ENCODE measurements at places on chromosomes 5 and 9.

DNA sequence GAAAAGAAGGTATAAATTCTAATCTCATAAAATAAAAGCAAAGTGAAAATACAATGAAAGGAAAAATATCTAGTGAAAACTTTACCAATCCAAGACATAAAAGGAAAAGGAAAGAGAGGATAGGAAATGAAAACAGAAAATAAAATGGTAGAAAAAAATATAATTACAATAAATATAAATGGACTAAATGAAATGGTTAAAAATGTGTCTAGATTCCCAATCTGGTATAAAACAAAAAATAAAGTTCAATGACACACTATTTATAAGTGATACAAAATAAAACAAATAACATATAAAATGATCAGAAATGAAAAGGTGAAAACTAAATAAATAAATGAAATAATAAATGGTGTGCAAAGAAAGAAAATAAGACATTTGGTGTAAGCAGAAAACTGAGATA is 516.4 kb upstream of the RORB start:
- DNase-seq, result no peak

- DNase-seq, result no peak
Observed at GRCh38 chr5:146813346-146814157, 65.0 kb downstream of the PPP2R2B start.

GRCh38 chr9:129250786-129251185 is 72.7 kb upstream of the IER5L start:
- no peak for DNase-seq

GRCh38 chr5:152072091-152072490 is 147.4 kb upstream of the GLRA1 start:
- DNase-seq, result no peak

GRCh38 chr9:89843074-89843473 is 238.3 kb downstream of the GADD45G start:
- DNase-seq, result no peak

- DNase-seq, result no peak
Observed at GRCh38 chr9:33443464-33444154, 3.8 kb downstream of the AQP3 start.

DNA sequence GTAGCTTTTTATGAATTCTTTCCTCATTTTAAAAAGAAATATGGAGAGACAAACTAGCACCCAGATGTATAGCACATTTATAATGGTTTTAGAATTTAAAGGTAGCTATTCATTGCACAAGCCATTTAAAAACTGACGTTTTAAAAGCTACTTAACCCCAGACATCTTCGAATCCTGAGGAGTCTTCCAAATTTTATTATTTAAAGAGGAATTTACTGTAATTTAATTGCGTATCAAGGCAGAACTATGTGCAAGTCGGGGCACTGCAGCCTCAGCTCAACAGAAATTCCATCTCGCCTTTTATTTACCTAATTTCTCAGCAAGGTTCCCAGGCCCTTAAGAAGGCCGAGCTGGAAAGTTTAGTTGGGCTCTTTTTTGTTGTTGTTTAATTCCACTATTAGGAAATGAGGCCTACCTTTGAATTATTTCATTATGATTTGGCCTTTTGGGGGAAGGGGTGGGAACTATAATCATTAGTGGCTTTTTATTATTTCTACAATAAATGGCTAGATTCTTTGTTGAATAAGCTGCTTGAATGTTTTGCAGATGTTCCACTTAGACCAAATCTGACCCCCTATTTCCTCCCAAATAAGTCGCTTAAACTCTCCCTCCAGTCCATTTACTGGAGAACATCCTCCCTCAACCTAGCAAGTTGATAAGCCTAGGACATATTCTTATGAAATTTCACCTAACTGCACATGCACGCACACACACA is 20.2 kb downstream of the NR2F1 start:
- DNase-seq, result no peak

GRCh38 chr5:32465076-32465475 is 20.5 kb upstream of the ZFR start:
- DNase-seq, result no peak

DNA sequence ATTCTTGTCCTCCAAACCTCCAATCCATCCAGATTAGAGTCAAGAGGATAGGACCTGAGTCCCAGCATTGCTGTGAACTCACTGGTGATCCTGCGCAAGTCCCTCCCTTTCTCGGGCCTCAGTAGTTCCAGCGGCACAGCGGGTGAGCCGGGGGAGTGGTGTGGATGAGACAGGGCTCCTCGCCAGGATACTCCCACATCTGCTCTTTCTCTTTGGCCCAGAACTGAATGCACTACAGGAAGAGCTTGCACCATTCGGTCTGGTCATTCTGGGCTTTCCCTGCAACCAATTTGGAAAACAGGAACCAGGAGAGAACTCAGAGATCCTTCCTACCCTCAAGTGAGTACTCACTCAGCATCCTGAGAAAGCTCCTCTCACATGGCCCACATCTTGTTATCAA is 6.3 kb downstream of the GPX3 start:
- no peak for DNase-seq

DNA sequence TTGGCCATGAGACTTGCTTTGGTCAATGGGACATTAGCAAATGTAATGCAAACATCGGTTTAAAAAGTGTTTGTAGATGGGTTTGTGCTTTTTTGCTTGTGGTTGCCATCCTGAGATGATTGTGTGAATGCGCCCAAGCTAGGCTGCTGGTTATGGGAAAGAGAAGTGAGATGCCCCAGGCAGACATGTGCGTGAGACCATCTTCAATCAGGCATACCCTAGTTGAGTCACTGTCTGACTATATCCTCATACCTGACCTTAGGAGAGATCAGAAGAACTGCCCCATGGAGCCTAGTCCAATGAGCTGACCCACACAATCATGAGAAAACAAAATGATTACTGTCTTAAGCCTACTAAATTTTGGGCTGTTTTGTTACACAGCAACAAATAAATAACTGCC is 36.8 kb upstream of the ZNF608 start:
- DNase-seq, result no peak

- no peak for DNase-seq
Observed at GRCh38 chr5:74587890-74588289, 52.6 kb downstream of the ENC1 start.

GRCh38 chr9:129027224-129027684 is 877 bp downstream of the SH3GLB2 start:
- no peak for DNase-seq

- DNase-seq, result peak; percentile 19
Observed at GRCh38 chr9:126719618-126720031, 85.2 kb upstream of the ZBTB43 start.

DNA sequence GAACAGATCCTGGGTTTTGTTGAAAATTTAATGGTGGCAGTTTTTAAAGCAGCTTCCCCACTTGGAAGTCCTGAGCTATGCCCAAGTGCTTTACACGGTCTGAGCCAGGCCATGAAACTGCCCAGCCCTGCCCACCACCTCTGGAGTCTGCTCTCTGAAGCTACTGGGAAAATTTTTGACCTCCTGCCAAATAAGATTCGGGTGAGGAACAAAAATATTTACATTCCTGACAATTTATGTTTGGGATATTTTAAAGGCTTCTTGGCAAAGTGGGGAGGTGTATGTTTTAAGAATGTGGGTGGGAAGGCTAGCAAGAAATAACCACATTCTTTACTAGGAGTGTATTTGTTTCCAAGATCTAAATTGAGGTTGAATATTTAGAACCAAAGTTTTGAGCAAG is 50.0 kb downstream of the HACD4 start:
- DNase-seq, result peak; percentile 83

DNA sequence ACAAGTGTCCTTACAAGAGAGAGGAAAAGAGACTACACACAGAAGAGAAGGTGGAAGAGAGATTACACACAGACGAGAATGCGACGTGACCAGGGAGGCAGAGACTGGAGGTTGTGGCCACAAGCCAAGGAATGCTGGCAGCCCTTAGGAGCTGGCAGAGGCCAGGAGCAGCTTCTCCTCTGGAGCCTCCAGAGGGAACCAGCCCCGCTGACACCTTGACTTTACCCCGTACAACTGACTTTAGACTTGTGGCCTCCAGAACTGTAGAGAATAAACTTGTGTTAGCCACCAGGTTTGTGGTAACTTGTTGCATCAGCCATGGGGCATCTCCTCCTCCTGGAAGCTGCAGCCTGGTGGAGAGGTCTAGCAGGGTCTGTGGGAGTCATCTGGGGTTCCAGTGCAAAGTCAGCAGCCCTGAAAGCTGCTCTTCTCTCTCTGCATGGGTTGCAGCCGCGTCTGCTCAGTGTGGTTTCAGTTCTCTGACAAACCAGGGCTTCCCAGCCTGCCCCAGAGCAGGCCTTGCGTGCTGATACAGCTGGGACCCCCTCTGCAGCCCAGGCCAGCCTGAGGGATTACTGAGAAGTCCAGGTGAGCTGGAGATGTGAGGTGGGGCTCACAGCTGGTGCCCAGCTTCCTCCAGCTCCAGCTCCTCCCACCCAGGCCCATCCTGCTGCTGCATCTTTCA is 30.8 kb upstream of the CNOT6 start:
- no peak for DNase-seq

DNA sequence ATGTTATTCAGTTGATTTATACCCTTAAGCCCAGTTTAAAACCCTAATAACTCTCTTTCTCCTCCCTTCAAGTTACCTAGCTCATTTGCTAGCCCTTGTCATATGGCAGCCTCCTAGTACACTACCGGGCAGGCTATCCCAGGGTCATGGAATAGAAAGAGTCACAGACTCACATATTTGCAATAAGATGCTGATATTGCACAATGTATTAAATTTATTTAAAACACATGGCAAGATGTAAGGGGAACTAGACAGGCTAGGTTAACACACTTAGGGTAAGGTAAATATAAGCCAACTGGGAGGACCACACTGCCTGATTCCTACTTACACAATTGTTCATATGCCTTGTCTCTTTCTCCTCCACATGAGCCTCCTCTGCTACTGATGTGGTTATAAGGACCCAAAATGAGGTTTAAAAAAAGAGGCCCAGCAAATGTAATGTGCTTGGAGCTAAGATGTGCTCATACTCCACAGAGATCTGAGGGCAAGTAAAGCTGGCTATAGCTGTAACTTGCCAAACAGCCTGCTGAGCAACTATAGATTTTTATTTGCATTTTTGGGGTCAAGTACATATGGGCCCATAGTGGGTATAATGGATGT is 130.0 kb downstream of the ENC1 start:
- DNase-seq, result peak; percentile 32

- no peak for DNase-seq
Observed at GRCh38 chr9:109556061-109556460, 58.0 kb upstream of the PTPN3 start.

- DNase-seq, result peak; percentile 40
Observed at GRCh38 chr5:159156426-159157238, 52.7 kb downstream of the RNF145 start.

GRCh38 chr9:135817951-135818717 is 89.2 kb downstream of the CAMSAP1 start:
- DNase-seq, result no peak

- DNase-seq, result peak; percentile 91
Observed at GRCh38 chr9:95157481-95158151, 159.9 kb downstream of the FANCC start.

DNA sequence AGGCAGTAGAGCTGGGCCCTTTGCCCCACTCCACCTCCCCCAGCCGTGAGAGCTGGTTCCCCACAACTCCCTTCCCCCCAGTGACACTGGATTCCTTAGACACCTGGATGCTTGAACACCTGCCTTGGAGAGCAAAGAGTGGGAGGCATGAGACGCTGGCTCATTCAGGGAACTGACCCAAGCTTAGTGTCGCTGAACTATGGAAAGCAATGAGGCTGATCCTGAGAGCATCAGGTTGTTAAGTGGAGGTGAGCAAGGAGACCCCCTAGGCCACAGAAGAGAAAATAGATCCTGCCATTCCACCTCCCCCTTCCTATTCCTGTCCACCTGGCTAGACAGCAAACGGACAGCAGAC is 2.0 kb downstream of the CCL19 start:
- no peak for DNase-seq

- DNase-seq, result no peak
Observed at GRCh38 chr5:139796061-139796806, 626 bp downstream of the PSD2 start.

DNA sequence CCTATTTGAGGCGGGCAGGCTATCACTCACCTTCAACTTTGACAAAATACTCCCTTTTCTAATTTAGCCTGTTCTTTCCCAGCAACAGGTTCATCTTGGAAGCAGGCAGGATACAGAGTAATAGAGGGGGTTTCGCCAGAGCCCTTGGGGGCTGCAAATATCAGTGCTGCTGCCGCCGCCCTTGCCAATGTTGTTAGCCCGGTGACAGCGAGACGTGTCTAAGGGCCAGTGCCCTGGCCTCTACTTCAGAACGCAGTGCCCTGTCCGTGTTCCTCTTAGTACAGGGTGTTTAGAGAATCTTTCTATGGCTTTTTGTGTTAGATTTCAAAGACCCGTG is 703 bp downstream of the FAM120AOS start:
- DNase-seq, result no peak

DNA sequence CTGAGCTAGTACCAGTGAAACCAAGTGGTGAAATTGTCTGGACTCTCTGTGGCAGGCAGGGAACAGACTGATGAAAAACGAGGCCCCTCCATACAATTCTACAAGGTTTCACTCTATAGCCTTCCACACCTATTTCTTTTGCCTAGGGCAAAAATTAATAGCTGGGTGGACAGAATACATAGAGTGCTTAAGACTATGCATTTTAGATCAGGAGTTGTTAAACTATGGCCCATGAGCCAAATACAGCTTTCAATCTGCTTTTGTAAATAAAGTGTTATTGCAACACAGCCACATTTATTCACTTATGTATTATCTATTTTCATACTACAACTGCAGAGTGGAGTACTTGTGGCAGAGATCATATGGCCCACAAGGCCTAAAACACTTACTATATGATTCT is 45.2 kb downstream of the SH3TC2 start:
- DNase-seq, result no peak

GRCh38 chr5:141869514-141869913 is 8.7 kb downstream of the PCDH1 start:
- DNase-seq, result no peak

GRCh38 chr9:121781701-121782464 is 130.4 kb downstream of the DAB2IP start:
- no peak for DNase-seq

DNA sequence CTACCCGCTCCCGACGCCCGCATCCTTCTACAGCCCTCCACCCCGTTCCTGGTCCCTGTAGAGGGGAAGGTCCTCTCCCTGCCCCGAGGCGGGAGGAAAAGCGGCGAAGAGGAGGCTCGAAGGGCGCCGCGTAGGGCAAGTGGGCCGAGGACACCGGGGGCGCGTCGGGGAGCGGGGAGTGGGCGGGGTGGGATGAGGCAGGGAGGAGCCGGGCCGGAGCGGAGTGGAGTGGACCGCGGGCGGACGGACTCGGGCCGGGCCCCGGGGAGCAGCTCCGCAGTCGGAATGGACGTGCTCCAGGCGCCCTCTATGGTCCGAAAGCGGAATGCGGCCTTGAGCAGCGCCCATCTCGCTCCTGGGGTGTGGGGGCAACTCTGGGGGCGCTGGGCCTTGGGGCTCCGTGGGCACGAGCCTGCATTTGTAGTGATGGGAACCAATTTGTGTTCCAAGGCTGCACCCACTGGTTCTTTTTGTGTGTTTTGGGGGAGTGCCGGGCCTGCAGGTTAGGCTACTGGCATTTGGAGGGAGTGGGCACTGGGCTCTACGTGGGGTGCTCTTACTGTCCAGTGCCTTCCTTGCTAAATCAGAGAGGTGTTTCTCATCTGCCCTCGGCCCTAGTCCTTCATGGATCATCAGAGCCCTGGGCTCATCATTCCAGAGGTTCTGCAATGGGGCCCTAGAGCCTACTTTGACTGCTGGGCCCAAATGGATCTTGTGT is 7.3 kb downstream of the IRX1 start:
- no peak for DNase-seq

- no peak for DNase-seq
Observed at GRCh38 chr5:135608361-135608760, 29.6 kb upstream of the CXCL14 start.

Measured in fibroblast of skin of left quadriceps (primary cell).